ENCODE measurements at places on chromosomes 1 and 21. TPM values are rescaled to one million over a fixed set of nuclear protein-coding genes. Genes with fewer than 3 reads are reported as not detected.

Gene ZNF683
- not detected for total RNA-seq

Gene PTPN22
- 26.1 TPM for total RNA-seq

GRCh38 chr21:38712071-38712470, 93.7 kb upstream of the ETS2 start:
- H3K36me3 ChIP-seq = no peaks in the 10 kb centered on the region
- H3K27me3 ChIP-seq = no peaks in the 10 kb centered on the region
- H3K4me3 ChIP-seq = no peak overlapping the region
- no peak for DNase-seq
- H3K27ac ChIP-seq = no peak overlapping the region

DNA sequence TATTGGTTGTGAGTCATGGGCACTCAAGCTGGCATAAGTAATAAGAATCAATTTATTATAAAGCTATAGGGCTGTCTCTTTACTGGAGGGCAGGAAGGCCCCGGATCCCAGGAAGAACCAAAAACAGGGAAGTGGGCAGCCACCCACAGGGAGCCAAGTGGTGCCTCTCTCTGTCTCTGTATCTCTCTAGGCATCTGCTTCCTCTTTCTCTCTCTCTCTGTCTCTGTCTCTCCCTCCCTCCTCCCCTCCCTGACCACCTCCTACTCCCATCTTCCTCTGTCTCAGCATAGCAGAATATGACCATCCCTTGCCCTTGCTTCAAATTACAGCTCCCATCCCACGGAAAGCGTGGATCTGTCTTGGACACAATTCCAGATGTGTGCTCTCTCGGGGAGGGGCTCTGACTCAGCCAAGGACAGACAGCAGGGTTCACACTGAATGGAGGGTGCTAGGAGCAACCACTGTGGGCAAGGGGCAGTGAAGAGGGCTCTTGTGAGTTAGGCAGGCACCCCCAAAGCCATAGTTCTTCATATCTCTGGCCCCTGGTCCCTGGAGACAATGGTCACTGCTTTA, 80.4 kb upstream of the LPGAT1 start:
- no peaks in the 10 kb centered on the region for H3K36me3 ChIP-seq
- no peaks in the 10 kb centered on the region for H3K4me1 ChIP-seq
- no peak overlapping the region for H3K27ac ChIP-seq
- DNase-seq = no peak
- no peak overlapping the region for H3K4me3 ChIP-seq

DNA sequence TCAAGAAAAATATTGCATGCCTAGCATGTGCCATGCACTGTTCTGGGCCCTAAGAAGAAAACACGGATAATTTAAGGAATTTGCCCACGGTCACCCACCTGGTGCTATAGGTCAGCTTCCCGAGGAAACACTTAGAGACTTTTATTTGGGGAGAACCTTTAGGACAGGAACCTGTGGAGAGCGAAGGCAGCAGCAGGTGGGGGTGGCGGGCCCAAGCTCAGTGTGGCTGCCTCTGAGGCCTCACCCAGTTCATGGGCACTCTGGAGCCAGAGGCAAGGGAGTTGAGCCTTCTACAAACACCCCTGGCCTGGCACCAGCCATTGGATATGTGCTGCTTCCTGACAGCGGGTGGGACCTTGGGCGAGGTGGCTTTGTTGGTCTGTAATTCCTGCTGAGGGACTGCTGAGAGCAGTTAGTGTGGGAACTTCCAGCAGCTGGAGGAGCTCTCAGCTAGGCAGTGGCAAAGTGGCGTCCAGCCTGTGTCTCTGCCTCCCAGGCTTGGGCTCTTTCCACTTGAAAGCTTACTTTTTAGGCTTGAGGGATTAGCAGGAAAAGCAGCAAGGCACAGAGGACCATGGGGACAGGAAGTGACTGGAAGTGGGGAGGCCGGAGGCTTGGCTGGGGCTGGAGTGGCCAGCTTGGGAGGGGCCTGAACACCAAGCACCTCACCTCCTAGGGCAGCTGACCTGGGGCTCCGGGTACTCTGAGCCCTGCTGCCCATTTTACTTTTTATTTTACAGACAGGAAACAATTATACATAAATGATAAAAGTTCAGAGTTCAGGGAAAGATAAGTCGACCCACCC, 19.1 kb downstream of the MRPL37 start:
- H3K27me3 ChIP-seq = no peaks in the 10 kb centered on the region
- no peak overlapping the region for H3K27ac ChIP-seq
- no peak overlapping the region for H3K4me3 ChIP-seq
- H3K36me3 ChIP-seq = peaks cover 77% of the 10 kb centered on the region

DNA sequence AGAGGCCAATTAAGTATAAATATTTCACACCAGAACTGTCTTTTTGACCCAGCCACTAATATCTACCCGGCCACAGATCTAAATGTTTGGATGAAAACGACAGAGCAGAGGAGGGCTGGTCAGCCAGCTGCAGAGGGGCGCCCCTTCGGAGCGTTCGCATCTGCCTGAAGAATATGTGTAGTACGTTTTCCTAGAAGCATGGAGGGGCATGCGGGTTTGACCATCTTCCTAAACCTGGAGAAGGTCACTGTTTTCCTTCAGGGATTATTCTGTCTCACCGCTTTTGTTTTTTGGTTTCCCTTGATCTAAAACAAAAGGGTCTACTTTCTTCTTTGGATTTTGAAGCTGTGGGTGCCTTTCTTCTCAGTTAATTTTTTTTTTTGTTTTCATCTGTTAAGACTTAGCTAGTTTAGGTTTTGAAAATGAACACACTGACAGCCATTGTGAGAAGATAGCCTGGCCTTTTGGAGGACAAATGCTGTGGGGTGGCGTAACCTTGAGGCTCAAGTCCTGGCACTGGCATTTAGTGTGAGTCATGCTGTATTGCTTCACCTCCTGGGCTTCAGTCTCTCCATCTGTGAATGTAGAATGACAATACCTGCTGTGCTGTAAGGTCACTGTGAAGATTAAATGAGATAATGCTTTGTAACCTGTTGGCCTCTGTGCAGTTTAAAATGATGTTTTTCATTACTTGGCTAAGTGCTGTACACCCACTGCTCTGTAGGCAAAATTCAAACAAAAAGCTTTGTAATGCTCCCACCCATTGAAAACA, 74.1 kb upstream of the IRF2BP2 start:
- DNase-seq = no peak
- no peak overlapping the region for H3K27ac ChIP-seq
- no peaks in the 10 kb centered on the region for H3K27me3 ChIP-seq
- H3K36me3 ChIP-seq = peaks cover 2% of the 10 kb centered on the region
- no peak overlapping the region for H3K4me3 ChIP-seq

DNA sequence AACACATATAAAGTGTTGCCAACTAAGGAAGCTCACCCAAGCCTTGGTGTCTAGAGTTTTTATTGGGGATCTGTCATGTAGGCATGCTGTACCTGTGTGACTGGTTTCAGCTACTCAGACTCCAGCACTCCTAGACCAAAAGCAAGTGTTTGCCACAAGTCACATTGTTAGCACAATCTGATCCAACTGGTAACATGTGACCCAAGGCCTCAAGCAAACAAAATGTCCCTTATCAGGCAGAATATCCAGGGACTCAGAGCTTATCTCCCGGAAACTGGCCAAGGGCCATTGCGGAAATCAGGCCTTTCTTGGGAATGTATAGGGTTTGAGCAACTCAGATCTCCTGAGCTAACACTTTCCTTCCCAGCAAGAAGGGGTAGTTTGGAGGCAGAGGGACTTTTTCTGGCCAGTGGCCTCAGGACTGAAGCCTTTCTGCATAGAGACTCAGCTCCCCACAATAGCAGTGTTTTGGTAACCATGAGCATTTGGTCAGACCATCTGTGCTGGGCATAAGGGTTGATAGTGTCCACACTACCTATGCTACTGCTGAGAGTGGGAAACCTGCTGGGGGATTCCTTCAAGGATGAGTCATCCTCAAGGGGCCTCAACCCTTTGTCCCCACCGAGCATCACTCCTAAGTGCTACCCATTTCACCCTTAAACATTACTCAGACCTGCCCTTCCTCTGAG, 29.6 kb downstream of the NHLH2 start:
- H3K36me3 ChIP-seq = no peaks in the 10 kb centered on the region
- no peak overlapping the region for H3K27ac ChIP-seq
- no peak overlapping the region for H3K4me3 ChIP-seq
- DNase-seq = no peak
